ENCODE measurements at places on chromosomes 13 and 19.

DNA sequence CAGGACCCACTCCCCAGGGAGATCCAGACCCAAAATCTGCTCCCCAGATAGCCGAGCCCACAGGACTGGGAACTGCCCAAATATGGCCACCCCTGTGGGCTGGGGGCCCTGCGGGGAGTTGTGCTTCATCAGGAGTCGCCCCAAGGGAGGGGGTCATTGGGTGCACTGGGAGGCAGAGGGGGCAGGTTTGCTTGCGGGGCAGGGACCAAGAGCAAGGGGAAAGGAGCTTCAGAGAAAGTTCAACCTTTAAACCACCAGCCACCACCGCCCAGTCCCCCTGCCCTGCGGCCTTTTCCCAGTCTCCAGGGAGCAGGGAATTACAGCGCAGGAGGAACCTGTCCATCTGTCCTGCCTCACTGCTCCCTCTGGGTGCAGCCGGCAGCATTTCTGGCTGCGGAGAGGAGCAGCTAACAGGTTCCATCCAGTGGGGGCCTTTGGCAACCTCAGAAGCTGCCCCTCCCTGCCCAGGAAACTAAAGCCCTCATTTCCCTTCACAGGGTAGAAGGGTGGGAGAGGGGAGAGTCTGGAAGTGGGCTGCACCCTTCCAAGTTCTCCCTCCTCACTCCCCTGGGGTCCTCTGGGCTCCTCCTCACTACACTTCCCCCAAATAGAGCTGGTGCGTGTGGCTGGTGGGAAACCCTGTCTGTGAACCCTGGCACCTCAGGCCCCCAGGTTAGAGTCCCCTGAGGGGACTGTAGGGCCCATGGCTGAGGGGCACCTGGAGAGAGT, 13.8 kb upstream of the ASF1B start:
- no peak for DNase-seq

DNA sequence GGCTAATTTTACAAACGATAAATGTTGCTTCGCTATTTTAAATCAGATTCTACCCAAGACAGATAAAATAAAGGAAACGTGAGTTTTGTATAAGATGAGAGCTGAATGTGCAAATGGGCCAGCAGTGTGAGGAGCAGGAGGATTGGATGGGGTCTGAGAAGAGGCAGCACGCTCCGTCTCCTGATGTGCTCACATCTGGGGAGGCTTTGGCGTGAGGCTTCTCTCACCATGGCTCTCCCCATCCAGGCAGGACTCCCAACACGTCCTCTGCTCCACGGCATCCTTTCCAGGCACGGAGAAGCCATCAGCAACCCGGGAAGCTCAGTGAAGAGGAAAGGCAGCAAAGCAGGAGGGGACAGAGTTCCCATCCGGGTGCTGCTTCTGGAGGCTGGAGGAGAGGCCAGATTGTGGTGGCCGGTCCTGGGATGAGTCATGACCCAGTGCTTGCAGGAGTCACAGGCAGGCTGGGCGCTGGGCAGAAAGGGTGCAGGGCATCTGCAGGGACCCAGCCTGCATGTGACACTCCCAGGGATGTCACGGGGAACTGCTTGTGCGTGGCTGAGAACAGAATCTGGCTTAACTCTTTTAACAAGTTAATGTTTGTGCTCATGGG, 47.5 kb downstream of the ZNF536 start:
- no peak for DNase-seq

- no peak for DNase-seq
Observed at GRCh38 chr13:29487466-29488454, 107.7 kb downstream of the SLC7A1 start.

GRCh38 chr19:2294687-2295335, 12.8 kb upstream of the PEAK3 start:
- no peak for DNase-seq

- DNase-seq = no peak
Observed at GRCh38 chr13:38419312-38419873, 69.7 kb downstream of the UFM1 start.

DNA sequence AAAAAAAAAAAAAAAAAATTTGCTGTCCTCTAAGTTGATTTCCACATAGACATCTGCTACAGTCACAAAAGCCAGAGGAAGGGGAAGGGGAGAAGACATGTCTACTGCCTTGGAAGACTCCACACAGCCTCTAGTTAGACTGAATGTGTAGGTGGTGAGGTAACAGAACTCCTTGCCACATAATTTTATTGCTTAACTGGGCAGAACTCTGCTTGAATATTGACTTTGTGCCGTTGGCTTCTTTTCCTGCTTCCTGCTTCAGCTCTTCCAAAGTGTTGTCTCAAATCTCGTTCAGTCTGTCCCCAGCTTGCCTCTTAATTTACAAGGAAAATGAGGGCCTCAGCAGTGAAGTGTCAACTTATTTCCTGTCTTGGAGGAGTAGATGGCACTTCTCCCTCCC, 37.1 kb downstream of the ESD start:
- DNase-seq = peak; percentile 75

DNA sequence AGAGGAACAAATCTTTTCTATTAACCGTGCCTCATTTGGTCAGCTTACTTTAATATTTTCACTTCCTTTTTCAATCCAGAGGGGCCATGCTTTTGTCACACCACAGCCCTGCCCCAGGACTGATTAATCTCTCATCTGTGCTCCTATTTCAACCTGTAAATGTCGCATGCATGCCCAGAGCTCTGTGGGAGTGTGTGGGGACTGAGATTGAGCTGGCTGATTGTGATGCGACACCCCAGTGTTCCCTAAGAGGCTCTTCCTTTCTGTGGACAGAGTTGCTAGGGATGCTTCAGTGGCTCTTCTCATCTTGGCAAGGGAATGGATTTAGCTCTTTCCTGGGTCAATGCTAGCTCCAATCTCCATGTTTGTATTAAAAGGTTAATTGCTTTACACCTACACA, 249.6 kb downstream of the TDRD3 start:
- no peak for DNase-seq

GRCh38 chr13:48578516-48579164, 45.8 kb upstream of the RCBTB2 start:
- DNase-seq = no peak

GRCh38 chr13:42384265-42384664, 112.3 kb downstream of the AKAP11 start:
- DNase-seq = no peak

All from HL-60 (cell line).